Hematopoietic multipotent progenitor cell treated with erythropoietin and hydrocortisone succinate and interleukin-3 and kit ligand, for 4 days (in vitro differentiated cells): ENCODE measurements at places on chromosomes 6 and 20.

DNA sequence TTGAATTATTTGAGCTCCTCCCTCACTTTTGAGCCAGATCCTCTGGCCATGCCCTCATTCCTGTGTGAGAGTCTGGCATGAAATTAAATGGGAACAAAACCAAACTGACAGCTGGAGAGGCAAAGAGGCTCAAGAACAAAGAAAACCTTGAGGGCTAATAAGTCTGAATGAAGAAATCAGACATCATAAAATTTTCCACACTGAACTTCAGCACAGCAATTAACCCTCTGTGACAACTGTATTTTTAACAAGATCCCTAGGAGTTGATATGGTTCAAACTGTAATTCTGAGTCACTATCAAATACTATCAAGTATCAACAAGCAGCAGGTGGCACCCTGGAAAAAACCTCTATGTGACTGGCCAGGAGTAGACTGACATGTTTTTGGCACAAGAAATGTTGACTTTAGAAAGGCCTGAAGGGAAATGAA lies 109.4 kb upstream of the EMILIN3 start:
- peak; percentile 63 for DNase-seq

- DNase-seq, result peak; percentile 95
Measured at GRCh38 chr6:29926413-29927274, 15.7 kb upstream of the HLA-A start.

GRCh38 chr6:3455147-3455568 lies 1.7 kb downstream of the SLC22A23 start:
- DNase-seq, result peak; percentile 52

DNA sequence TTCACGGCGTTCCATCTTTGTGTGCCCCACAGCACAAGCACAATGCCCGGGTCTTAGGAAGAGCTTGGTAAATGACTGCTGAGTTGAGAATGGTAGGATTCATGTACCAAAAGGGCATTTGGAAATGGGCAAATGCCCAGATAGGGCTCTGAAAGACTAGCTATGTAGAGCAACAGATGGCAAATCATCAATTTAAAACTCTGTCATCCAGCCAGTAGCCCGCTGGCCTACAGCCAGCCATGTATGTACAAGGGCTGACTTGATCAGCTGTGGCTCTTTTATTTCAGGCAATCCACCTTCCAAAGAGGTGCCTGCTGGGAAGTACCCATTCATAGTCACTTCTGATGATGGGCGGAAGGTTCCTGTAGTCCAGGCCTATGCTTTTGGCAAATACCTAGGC lies 35.1 kb downstream of the NT5E start:
- DNase-seq, result no peak

GRCh38 chr6:129264480-129265045 lies 381.6 kb downstream of the LAMA2 start:
- no peak for DNase-seq

DNA sequence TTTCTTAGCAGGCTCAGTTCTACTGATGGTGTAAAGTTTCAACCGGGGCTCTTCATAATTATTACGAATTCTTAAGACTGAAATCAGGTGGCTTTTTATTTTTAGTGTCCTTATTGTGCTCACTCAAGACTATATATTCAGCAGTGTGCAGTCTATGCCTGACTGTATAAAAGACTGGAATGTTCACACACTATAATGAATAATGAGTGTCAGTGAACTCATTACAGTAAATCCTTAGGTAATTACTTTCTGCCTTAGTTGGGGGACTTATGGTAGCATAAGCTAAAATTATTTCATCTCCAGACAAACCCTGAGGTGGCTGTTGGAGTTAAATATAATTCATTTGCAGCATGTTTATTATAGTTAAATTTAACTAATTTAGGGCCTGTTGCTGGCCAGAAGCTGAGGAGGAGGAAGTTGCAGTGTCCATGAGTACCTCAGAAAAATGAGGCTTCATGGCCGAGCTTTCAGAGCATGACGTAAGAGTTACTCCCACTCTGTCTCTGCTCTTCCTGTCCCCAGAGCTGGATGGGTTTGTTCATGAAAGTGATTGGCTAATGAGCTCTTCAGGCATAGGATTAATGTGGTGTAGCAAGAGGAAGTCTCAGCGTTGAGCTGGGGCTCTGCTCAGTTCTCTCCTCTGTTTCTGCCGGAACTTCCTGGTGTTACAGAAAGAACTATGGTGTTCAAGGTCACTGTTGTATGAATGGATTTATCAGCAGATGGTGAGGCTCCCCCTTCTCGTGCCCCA lies 335.7 kb downstream of the NRN1 start:
- DNase-seq, result peak; percentile 79

- no peak for DNase-seq
Measured at GRCh38 chr20:43894491-43894890, 20.2 kb upstream of the TOX2 start.

DNA sequence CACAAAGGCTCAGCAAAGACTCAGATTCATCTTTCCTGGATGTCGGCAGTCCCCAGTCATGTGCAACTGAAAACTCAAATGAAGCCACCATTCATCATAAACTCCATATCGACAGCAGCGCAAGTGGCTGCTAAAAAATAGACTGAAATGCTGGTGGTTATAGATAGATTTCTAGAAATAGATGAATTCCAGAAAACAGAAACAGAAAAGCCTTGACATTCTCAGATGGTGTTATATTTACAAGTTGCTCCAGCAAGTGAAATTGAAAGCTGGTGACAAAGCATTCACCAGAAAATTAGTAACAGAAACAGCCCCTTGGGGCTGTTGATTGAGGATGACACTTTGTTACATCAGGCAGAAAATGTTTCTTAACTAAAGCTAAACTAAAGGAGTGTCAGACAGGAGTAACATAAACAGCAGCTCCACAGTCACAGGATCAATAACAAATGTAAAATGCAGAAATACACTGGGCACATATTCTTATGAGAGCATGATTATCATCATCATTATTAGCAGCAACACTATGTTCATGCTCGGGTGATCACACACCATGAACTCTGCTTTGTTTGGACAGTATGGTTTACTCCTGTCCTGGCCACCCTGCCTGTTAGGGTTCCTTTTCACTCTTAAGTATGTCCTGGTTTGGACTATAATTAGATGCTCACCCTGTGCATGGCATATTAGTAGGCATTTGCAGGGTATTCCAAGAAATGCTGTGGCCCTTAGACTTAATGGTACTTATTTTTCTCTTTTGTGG lies 36.4 kb upstream of the SLC35F1 start:
- no peak for DNase-seq

DNA sequence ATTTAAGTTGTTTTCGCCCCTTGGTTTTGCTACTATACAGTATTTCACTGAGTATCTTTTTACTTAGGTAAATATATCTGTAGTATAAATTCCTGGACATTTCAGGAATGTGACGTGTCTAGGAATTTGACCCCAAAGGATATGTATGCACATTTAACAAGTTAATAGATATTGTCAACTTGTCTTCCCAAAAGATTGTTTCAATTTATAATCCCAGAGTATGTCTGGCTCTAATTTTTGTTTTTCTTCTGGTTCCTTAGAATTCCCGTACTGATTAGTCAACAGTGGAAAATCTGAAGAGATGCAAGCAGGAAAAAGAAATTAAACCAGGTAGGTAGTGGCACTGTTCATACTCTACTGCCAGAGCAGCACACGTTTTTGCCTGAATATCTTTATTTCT lies 7.2 kb downstream of the PKIG start:
- no peak for DNase-seq

- peak; percentile 18 for DNase-seq
Measured at GRCh38 chr6:125546841-125547251, 202.6 kb upstream of the HEY2 start.

- no peak for DNase-seq
Measured at GRCh38 chr6:25016014-25016720, 80.4 kb upstream of the RIPOR2 start.

DNA sequence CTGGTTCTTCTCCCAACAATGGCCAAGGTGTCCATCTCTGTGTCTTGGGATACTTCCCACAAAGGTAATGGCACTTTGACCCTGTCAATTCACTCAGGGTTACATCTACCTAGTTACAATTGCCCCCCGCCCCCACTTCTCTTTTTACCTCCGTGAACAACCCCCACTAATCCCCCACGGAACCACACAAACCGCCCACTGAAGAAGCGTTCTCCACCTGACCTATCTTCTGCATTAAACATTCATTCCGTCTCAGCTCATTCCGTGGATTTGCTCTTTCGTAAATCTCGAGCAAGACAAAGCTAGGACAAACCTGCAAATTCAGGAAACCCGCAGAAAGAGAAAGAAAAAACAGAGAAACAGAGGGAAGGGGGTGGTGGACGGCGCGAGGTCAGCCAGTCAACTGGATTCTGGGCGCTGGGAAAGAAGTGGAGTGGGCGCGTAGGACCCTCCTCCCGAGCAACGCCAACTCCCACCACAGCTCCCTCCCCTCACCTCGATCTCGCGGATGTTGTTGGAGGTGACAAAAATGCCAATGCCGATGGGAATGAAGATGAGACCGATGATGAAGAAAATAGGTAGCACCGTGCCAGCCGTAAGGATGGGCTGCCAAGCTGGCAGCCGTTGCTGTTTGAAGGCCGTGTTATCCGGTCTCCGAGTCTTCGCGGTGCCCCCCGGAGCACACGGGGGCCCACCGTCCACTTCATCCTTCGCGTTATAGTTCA lies 523 bp downstream of the TMEM30A start:
- DNase-seq, result peak; percentile 36

DNA sequence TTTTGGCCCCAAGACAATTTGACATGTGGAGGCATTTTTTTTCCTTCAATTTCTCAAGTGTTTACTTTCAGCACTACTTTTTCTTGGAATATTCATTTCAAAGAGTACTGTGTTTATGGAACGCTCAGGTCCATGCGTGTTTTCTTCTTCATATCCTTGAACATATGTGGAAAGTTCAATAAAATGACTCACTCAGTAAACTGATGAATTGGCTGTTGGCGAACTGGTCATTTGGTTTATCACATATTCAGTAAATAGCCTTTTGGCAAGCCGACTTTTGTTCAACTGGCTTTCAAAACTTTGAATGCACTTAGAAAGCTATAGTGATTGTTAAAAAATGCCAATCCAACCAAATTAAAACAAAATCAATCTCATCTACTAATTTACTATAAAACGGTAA lies 964.6 kb upstream of the SLC35B3 start:
- DNase-seq, result no peak

DNA sequence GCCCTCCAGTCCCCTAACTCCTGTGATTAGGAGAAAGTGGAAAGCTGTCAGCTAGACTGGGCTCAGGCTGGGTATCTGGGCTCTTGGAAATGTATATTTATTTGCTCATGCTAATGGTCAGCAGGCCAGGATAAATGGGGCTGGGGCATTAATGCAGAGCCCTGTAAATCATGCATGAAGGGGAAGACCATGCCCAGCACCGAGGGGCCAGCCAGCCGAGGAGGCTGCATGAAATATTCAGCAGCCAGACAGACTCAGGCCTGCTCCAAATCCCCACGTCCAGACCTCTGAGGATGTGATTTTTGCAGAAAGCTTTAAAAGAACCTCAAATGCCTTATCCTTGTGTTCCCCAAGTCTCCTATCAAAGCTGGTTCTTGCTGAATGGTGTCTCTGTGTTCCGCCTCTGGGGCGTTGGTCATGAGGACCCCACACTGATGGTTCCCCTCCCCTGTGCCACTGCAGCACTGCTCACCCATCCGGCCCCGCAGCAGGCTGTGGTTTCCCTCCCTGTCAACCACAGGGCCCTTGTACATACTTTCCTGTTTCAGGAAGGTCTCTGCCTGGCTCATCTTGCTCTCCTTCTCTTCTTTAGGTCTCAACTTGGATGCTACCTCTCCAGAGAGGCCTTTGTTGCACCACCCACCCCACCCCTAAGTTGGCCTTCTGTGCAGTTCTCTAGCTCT lies 358.4 kb downstream of the CDH26 start:
- no peak for DNase-seq

GRCh38 chr20:63052571-63053431 lies 46.0 kb upstream of the BHLHE23 start:
- DNase-seq, result no peak

- DNase-seq, result no peak
Measured at GRCh38 chr6:11368264-11368663, 135.8 kb upstream of the NEDD9 start.

GRCh38 chr6:157708933-157709332 lies 114.1 kb upstream of the SNX9 start:
- DNase-seq, result no peak

- DNase-seq, result peak; percentile 55
Measured at GRCh38 chr6:26224940-26225847, 138.0 kb downstream of the HFE start.

GRCh38 chr6:12911427-12911826 lies 194.9 kb downstream of the PHACTR1 start:
- DNase-seq, result peak; percentile 83

GRCh38 chr6:82385102-82385501 lies 21.5 kb downstream of the TPBG start:
- DNase-seq, result no peak

- no peak for DNase-seq
Measured at GRCh38 chr6:107569473-107569872, 79.6 kb downstream of the SOBP start.

- DNase-seq, result no peak
Measured at GRCh38 chr6:6705061-6705425, 116.5 kb downstream of the LY86 start.

GRCh38 chr6:146689806-146690205 lies 91.0 kb downstream of the ADGB start:
- DNase-seq, result no peak

DNA sequence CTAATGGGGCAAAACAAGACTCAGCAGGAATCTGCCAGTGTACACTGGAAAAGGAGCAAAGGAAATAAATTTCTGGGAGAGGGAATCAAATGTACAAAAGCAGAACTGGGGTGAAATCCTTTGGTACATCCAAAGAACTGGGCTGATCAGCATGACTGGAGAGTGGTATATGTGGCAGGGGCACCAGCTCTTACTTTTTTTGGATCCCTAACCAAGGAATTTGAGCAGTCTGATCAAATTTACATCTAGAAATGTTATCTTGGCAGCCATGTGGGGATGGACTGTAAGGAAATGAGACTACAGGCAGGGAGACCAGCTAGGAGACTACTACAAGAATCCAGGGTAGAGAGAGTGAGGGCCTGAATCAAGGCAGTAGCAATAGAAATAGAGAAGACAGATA lies 1.2 kb upstream of the ZSCAN31 start:
- peak; percentile 63 for DNase-seq

DNA sequence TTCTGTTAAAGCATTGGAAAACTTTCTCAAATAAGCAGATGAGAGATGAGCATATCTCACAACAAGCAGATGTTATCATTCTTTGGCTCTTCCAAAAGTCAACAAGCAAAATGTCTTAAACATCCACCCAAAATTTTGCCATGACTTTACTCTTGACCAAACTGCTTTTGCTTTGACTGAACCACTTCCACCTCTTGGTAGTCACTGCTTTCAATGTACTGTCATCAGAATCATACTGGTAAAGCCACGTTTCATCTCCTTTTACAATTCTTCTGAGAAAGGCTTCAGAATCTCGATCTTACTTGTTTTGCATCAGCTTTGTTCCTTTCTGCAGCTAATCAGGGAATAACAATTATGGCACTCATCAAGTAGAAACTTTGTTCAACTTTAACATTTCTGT lies 498.5 kb upstream of the GJE1 start:
- no peak for DNase-seq

DNA sequence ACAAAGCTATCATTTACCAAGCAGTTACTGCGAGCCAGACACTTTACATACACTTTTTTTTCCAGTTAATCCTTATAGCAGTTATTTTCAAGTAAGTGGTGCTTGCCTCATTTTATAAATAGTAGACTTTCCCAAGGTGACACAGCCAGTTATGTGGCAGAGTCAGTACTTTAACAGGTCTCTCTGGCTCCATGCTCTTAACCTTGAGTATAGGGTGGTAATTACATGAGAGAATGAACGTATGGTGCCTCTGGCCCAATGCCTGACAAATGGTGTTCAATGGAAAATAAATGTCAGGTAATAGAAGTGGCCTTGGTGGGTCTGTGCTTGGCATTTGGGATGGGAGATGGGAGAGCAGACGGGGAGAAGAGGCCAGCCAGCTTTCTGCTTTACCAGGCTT lies 316.3 kb downstream of the SLC35F1 start:
- no peak for DNase-seq
